Posterior cingulate gyrus (tissue), 11 donors: ENCODE measurements at places on chromosomes 7 and 10.

DNA sequence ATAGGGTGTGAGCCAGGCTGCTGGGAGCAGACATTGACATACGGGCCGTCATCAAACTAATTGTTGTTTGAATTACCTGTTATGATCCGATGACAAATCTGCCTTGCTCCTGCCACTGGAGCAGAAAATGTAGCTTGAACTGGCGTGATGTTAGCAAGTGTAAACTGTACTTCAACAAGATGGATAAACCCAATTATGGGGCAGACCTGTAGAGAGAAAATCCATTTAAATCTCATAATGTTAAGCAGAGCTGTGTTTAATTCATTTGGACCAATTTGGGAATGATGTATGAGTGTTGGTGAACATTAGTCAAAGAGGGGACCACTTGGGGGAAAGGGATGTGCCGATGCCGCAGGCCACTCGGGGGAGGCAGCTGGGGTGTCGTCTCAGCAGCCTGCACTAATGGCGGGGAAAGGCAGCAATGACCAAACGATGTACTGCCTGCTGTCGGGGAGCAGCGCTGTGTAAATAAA is 27.4 kb downstream of the TCF7L2 start:
- DNase-seq: no peak

GRCh38 chr10:50385624-50386023 is 134.3 kb upstream of the ASAH2 start:
- DNase-seq: peak; percentile 38

DNA sequence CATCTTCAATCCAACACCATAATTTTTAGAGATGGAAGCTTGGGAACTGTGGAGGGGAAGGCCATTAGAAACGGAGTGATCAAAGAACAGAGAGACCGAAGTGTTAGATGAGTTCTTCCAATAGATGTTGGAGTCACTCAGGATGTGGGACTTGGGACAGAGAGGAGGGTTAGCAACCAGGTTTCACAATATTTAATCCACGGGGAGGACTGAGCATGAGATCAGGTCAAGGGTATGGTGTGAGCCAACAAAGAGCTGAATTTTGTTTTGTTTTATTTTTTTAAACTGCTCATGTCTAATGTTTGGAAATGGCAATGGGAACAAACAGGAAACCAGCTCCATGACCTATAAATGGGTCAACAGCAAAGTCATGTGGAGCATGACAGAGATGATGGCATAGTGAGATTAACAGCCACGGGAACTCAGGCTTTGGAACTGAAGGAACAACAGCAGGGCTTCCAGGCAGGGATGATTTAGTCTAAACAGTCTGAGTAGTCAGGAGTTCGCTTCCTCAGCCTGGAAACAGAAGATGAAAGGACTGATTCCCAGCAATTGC is 38.9 kb upstream of the AMPH start:
- no peak for DNase-seq

DNA sequence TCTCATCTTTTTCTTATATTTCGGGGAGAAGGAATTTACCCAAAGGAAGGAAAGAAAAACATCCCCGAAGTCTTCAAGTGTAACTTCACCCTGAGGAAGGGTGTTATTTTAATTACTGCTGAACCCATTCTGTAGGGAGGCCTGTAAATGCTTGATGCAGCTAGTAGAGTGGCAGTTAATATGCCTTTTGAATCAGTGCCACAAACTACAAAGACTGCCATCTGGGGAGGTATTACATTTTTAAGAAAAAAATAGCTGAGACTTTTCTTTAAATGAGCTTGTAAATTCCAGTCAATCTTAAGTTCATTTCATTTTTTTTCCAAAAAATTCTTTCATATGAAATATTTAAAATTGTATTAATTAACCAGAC is 233.1 kb upstream of the FERD3L start:
- no peak for DNase-seq

DNA sequence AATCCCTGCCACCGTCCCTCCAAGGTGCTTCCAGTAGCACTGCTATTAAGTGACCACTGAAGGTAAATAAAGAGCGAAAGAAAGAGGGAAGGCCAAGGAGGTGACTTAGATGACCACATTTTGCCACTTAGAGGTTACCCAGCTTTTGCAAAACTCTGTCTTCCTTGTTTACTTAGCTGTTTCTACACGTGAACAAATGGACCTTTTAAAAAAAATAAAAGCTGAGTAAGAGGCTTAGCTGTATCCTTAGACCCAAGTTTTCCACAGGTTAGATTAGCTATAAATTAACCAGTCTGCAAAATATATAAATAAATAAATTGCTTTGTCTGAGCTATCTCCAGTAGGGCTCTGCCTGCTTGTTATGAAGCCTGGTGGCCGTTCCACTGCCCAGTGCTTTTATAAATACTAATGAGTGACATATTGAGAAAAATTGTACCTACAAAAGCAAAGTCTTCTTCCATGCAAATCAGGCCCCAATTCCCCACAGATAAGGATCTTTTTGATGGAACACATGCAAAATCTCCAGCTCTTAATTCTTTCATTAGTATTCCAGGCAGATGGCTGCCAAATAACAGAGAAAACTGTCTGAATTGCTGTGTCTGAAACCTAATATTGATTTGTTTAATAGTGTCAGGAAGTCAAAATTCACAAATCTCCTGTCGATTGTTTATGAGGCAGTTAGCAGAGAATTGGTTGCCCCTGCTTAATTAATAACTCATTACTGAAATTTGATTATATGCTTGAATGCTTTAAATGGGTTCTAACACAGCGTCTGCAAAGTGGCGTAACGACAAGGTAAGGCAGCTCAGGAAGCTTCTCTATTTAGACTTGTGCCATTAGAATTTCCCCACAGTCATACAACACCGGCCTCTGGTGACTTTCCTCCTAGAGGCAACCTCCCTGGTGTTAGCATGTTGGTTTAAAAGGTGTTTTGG is 176.7 kb downstream of the EMX2 start:
- DNase-seq: no peak

DNA sequence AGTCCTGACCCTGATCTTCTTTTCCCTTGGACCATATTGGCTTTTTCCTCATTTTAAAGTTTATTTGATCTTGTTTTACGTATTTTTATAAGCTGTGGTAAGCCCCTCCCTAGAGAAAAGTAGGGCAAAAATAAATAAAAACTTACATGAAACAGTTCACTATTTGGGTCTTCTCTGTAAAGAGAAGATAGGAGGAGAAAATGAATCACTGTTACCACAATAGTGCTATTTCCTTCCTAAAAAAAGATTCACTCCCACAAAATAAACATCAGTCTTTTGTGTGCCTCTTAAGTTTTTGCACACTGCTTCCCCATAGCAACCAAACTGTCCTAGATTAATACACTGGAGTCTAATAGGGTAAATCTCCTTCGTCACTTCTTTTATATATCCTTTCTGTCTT is 1.4 kb upstream of the SVIL start:
- DNase-seq: no peak

DNA sequence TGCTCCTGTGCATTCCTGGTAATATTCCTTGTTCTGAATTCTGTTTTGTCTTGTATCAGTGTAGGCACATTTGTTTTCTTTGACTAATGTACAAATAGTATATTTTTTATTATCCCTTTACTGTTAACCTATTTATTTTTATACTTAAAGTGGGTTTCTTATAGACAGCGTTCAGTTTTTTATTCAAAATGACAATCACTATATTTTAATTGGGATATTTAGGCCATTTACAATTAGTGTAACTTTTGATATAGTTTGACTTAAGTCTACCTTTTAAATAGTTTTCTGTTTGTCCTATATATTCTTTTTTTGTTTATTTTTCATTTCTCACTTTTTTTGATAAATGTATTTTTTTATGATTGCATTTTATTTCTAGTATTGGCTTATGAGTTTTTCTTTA is 219.8 kb downstream of the DNAJB9 start:
- DNase-seq: no peak

GRCh38 chr7:17668122-17668521 is 272.2 kb downstream of the SNX13 start:
- no peak for DNase-seq

GRCh38 chr7:15461576-15461975 is 100.2 kb downstream of the AGMO start:
- no peak for DNase-seq

- DNase-seq: no peak
Observed at GRCh38 chr7:20539201-20539600, 76.3 kb upstream of the ABCB5 start.

- no peak for DNase-seq
Observed at GRCh38 chr7:80540836-80541235, 29.0 kb upstream of the GNAT3 start.

- peak; percentile 56 for DNase-seq
Observed at GRCh38 chr7:151137791-151138152, 29.7 kb downstream of the GBX1 start.

DNA sequence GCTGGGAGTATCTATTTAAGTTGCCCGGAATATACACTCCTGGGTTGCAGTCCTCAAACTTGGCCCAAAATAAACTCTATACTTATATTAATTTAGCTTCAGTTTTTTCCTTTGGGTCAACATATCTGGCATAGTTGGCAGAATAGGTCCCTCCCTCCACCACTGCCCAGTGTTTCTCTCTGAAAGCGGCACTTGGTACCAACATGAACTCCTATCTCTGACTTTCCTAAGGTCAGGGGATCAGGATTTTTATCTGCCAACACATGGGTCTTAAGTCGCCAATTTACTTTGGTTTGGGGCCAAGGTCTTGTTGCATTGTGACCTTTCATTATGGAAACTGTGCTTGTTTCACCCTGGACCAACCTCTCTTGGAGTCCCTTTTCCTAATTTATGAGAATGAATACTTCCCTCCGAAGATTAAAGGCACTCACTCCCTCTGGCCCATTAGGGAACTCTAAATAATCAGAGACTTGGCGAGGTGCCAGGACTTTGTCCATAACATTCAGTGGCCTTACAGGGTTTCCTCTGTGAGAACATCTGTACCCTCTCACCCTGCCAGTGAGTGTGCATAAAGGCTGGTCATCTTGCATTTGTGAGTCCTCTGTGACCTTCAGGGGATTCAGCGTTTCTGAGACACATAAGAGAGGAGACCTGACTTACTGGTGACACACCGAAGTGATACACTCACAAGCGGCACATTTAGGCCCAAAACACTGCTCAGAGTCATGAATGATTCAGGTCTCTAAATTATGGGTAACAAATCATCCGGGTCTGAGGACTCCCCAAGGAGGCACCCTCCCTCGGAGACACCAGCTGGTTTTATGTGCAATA is 19.7 kb upstream of the FKBP9 start:
- no peak for DNase-seq

GRCh38 chr7:39910108-39910869 is 39.8 kb upstream of the CDK13 start:
- DNase-seq: no peak

GRCh38 chr7:145143685-145144084 is 307.8 kb upstream of the TPK1 start:
- DNase-seq: no peak

DNA sequence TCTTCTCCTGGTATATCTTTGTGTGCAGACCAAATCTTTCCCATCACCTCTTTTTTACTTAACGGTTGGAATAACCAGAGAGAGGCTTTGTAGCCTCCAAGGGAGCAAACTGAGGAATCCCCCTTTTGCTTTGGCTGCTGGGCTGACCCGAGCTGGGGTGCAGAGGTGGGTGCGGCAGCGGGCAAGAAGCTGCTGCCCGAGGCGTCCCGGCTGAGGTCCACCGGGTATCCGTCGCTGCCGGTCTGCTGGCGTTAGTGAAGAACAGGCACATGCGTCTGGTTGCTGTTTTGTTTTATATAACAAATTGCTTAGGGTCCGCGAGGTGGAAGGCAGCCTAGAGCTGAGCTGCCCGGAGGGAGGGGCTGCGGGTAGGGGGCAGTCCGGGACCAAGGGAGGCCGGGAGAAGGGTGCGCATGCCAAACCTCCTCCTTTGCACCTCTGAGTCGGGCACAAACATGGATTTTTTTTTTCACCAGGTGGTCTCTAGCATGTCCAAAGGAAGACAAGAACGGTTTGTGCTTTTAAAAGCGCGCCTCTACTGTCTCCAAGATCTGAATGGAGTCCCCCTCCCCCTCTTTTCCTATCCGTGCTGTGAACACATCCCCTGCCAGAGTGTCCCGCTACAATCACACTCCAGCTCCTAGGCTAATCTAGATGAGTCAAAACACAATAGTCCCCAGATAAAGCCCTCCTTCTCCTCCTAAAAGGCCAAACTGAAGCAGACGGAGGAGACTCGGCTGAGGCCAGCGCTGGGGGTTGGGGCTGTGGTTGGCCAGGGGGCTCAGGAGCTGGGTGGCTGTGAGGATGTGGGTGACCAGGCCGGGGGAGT is 6.8 kb upstream of the GATA3 start:
- DNase-seq: no peak

DNA sequence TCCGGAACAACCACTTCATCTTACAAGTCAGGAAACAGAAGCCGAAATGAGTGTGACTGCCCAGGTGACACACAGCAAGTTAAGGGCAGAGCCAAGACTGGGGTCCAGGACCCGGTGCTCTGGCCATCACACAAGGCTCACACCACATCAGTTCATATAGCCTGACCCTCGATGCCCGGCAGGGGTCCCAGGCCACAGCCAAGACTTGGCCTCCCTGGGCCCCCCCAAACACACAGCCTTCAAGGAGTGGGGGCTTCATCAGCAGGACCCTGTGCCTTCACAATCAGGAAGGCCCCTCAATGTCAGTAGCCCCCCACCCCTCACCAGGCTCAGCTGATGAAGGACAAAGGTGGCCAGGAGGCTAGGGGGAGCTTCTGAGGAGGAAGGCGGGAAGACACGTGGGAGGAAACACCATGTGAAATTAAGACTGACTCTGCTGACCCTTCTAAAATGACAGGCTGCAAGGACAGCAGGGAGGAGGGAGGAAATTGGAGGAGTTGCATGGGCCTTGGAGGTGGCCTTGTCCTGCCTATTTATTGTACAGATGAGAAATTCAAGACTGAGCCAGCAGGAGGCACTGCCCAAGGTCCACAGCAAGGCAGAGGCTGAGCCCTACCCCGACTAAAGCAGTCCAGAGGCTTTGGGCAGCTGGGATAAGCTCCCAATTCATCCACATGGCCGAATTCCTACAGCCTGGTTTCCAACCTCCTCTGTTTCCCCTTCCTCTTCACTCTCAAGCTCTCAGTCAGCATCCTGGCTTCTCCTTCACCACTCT is 216.1 kb upstream of the ZMIZ1 start:
- DNase-seq: no peak

DNA sequence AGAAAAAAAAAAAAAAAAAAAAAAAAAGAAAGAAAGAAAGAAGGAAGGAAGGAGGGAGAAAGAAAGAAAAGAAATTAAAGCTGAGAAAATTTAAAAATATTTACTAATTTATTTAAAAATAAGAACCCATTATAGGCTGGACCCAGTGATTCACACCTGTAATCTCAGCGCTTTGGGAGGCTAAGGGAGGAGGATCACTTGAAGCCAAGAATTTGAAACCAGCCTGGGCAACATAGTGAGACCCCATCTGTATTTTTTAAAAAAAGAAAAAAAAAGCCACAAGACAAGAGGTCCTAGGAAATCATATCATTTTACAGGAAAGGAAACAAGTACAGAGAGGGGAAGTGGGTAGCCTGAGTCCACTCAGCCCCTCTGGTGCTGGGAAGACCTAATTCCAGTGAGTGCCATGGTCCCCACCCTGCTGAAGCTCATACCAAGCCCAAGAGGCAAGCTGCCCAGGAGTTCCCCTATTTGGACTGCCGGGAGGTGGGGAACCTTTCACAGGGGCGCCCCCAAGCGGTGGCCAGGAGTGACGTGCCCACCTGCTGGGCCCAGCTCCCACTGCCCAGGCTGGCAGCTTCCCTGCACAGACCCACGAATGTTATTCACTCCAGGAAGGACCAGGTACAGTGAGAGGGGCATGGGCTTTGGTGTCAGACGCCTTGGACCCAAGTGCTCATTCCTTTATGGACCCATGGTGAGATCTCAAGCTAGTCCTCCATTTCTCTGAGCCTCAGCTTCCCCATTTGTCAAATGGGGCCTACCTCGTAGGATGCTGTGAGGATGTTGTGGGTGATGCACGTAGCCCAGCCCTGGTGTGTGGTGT is 133.6 kb downstream of the ZMIZ1 start:
- peak; percentile 89 for DNase-seq
